ENCODE measurements at places on chromosomes 7 and 10.
A peak's percentile ranks its signal among the peaks of the same experiment; 100 is the strongest.

GRCh38 chr10:9296190-9296589, 1241.7 kb downstream of the GATA3 start:
- no peak for DNase-seq

DNA sequence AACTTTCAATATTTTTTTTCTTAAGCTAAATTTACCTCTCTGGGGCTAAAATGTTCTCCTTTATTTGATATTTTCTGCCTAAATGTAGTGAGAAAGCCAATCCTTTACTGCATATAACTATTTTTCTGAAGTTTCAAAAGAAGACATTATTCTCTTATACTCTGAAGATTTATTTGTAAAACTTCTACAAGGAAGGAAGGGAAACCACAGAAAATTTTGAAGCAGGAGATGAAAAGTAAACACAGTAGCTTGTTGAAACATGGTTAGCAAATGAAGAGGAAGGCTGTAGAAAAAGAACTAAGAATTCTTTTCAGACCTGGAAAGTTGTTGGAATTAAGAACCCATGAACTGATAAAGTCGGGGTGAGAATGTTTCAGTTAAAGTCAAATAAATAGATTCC, 330.3 kb downstream of the HGF start:
- DNase-seq: no peak

- no peak for DNase-seq
Observed at GRCh38 chr10:34526758-34527730, 288.1 kb downstream of the PARD3 start.

- no peak for DNase-seq
Observed at GRCh38 chr7:96084881-96085553, 236.9 kb downstream of the SLC25A13 start.

DNA sequence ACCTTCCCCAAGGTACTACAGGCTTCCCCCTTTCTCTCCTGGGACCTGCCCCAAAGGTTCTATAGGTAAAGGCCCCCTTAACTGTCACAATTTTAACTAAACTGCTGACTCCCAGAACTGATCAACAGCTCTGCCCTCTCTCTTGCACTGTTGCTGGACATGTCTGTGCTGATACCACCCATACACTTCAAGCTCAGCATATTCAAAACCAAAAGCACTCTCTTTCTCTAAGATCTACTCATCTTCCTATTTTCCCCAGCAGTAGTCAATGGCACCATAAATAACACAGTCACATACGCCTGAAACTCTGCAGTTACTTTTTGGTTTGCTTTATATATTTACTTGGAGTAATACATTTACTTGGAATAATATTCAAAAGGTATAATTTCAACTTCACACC, 12.3 kb downstream of the OSBPL3 start:
- no peak for DNase-seq

- DNase-seq: no peak
Observed at GRCh38 chr7:68422281-68422680, 1176.0 kb upstream of the AUTS2 start.

- DNase-seq: no peak
Observed at GRCh38 chr7:7271094-7271874, 88.9 kb downstream of the C1GALT1 start.

DNA sequence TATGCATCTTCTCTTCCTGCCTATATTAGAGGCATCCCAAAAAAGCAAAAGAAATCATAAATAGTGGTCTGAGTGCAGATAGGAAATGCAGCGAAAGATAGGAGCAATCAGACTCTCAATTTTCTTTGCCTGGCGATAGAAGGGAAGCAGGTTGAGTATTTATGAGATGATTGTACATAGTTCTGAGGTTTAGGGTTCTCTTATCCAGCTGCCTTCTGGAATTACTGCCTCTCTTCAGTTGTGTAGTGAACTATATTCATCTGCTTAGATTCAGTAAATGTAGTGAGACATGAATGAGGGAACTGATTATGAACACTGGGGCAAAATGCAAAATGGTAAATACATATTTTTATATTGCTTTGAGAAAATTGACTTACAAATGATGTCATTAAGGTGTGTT, 93.0 kb upstream of the CYP26C1 start:
- DNase-seq: no peak

DNA sequence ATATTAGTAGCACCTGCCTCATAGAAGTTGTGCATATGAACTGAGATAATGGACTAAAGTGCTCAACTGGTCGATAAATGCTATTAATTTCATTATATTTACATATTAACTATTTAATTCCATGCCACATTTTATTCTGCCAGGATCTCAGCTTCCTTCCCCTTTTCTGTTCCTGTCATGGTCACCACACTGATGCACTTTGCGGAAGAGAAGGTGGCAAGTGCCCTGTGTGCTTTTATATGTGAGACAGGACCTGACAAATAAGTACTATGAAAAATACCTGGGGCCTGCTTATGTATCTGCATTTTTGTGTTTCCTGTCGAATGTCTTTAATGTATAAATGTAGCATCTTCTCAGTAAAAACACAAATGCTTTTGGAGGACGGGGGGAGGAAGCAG, 12.2 kb downstream of the ATP6V0E2 start:
- no peak for DNase-seq

- no peak for DNase-seq
Observed at GRCh38 chr10:94485094-94485493, 60.5 kb upstream of the HELLS start.

DNA sequence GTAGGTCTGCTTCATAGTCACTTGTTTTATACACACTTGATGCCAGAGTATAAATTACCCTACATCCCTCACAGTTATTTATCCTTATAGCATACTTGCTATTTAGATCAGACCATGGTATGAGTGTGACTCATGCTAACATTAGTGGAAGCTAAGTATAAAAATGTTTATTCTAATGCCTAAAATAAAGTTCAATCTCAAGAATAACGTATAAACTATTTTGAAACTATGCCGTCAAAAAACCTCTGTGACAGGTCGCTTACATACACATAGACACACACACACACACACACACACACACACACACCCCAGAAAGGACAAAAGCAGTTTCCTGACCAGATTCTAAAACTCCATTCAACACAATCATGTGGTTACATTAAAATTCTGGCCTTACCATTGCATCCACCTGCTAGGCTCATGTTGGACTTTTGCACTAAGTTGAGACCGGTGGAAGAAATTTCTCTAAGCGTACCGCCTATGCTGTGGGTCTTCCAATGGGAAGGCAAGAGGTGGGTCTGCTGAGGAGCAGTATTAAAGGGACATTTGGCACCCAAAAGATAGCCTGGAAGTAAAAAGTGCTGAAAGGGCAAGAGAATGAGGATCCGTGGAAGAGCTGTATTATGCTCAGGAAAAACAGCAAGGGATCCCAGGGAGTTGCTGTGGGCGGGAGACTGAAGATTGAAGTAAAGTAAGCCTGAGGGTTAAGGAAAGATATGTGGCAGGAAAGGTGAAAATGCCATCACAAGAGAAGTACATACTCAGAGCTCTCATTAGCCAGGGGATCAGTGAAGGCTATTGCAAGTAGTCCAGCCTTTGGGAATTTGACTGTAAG, 5.0 kb downstream of the FOXP2 start:
- no peak for DNase-seq

GRCh38 chr10:74330646-74331045, 179.6 kb downstream of the ADK start:
- DNase-seq: no peak

GRCh38 chr7:29467193-29467926, 96.3 kb upstream of the PRR15 start:
- no peak for DNase-seq

GRCh38 chr10:114869520-114869892, 47.9 kb downstream of the FHIP2A start:
- DNase-seq: no peak

DNA sequence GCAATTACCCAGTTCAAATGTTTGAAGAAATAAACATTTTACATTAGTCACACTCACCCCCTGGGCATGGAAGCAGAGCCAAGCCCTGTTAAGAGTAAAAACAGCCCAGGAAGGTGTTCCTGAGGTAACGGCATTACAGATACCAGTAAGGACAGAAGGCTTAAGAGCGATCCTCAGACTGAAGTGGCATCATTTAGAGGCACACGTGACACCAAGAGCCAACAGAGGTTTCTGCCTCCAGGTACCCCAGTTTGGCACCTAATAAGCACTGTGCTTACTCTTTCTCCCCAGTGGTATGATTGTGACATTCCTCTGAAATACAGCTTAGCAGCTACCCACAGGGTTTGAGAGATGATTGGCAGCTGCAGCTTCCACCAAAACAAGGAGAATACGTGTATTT, 17.2 kb downstream of the MMS19 start:
- DNase-seq: no peak

DNA sequence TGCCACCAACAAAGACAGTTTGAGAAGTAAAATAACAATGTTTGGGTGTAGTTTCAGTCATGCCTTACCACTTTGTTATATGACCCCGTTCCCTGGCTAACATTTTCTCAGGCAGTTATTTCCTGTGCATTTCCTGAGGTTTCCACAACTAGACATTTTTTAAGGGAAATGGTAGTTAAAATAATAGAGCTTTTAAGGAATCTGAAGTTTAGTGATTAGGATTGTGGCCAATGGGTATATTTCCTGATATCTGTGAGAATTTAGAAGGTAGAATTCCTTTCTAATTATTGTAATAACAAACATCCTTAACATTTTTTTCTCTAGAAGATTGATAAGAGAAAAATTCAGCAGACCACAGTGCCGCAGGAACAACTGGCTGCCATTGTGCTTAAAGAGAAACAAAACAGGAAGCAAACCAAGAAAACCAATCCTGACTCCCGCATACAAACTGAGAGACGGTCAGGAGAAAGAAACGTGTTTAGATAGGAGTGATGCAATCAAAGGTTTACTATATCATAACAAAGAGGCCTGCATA, 193.6 kb downstream of the MBL2 start:
- no peak for DNase-seq

- no peak for DNase-seq
Observed at GRCh38 chr7:118836933-118837332, 612.4 kb downstream of the ANKRD7 start.

GRCh38 chr7:134831862-134832261, 52.4 kb downstream of the CALD1 start:
- no peak for DNase-seq

- DNase-seq: no peak
Observed at GRCh38 chr7:39615350-39615975, 7.9 kb upstream of the RALA start.

DNA sequence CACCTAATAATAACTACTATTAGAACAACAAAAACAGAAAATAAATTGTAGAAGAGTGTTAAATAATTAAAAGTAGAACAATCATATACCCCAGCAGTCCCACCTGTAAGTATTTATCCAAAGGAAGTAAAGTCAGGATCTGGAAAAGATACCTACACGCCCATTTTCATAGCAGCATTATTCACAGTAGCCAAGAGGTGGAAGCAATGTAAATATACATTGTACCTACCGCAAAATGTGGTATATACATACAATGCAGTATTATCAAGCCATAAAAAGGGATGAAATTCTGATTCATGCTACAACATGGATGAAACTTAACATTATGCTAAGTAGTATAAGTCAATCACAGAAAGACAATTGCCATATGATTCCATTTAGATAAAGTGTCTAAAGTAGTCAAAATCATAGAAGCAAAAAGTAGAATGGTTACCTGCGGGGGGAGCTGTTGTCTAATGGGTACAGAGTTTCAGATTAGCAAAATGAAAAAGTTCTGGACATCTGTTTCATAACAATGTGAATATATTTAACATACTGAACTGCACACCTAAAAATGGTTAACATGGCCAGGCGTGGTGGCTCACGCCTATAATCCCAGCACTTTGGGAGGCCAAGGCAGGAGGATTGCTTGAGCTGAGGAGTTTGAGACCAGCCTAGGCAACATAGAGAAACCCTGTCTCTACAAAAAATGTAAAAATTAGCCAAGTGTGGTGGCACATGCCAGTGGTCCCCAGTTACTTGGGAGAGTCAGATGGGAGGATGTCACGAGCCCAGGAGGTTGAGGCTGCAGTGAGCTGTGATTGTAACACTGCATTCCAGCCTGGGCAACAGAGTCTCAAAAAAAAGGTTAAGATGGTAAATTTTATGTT, 6.0 kb upstream of the TMED4 start:
- peak; percentile 77 for DNase-seq

- DNase-seq: no peak
Observed at GRCh38 chr7:37089972-37090371, 358.7 kb downstream of the ELMO1 start.

GRCh38 chr10:120262857-120263547, 194.0 kb upstream of the PLPP4 start:
- no peak for DNase-seq

- DNase-seq: no peak
Observed at GRCh38 chr10:122220736-122221135, 50.4 kb upstream of the BTBD16 start.

DNA sequence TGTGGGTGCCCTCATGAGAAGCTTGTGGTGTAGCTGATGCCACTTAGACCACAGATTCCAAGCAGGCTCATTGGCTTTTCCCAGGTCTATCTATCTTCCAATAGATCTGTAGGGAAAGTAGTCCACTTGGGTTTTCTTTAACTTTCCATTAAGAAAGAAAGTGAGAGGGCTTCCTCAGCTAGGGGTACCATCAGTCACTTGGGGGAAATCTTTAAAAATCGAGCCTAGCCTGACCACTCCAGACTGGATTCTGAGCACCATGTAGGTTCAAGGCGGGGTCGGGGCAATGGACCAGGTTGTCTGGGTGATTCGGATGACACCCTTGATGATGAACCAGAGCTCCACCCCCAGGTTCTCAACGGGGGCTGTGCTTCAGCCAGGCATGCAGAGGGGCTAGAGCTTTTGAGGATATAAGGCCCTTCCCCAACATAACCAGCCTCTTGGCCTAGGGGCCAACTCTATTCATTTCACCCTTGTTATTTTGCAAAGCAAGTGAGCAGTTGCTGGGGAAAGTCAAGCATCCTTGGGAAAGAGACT, 27.0 kb downstream of the ITPRIP start:
- DNase-seq: no peak

DNA sequence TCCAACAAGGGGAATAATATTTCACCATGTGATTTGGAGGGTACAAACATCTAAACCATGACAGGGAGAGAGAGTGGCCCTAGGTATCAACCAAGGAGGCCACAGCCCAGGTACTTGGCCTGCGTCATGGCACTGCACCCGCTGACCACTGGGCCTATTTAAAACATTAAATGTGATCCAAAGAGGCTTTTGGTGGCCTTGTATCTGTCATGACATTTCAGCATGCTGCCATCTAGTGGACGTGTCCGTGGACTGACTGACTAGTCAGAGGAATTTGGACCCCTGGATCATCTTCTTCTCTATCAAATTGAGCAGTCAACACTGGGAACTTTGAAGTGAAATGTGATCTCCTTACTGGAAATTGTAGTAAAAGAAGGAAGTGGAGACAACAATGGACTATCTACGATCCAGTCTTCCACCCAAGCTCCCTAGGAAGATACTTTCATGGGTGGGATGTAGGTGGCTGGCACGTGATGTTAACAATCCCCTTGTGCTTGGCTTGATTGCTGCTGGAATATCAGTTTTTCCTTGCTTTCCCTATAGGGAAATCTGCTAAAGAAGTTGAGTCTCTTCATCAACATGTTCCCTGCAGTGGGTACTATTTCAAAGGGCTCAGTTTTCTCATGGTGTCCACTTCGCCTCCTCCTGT, 24.6 kb upstream of the ITGA8 start:
- DNase-seq: peak; percentile 24

GRCh38 chr10:88415533-88416130, 167.5 kb downstream of the RNLS start:
- DNase-seq: no peak

GRCh38 chr7:1357601-1358271, 101.5 kb downstream of the MICALL2 start:
- DNase-seq: no peak

GRCh38 chr10:130924138-130924819, 387.2 kb downstream of the TCERG1L start:
- no peak for DNase-seq

- DNase-seq: no peak
Observed at GRCh38 chr7:17095931-17096330, 202.5 kb upstream of the AHR start.
